ENCODE measurements at places on chromosomes 2 and 18.
A peak's percentile ranks its signal among the peaks of the same experiment; 100 is the strongest.

- no peak for DNase-seq
Measured at GRCh38 chr2:203330434-203330833, 2.2 kb downstream of the ABI2 start.

DNA sequence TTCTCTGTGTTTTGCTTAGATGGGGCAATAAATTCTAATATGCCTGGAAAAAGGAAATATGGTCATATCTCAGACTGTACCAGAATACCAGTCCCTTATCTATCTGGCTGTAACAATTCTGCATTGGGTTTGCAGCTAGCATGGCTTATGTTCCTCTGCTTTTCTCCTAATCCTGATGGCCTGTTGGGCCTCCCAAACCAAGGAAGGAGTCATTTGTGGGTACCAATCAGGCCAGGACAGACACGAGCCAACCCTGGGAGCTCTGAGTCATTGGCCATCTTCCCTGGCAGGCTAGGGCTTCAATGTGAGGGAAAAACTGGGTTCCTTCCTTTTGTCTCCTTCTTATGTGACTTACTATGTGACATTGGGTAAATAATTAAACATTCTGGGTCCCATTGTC, 12.0 kb downstream of the SMARCAL1 start:
- DNase-seq: no peak

DNA sequence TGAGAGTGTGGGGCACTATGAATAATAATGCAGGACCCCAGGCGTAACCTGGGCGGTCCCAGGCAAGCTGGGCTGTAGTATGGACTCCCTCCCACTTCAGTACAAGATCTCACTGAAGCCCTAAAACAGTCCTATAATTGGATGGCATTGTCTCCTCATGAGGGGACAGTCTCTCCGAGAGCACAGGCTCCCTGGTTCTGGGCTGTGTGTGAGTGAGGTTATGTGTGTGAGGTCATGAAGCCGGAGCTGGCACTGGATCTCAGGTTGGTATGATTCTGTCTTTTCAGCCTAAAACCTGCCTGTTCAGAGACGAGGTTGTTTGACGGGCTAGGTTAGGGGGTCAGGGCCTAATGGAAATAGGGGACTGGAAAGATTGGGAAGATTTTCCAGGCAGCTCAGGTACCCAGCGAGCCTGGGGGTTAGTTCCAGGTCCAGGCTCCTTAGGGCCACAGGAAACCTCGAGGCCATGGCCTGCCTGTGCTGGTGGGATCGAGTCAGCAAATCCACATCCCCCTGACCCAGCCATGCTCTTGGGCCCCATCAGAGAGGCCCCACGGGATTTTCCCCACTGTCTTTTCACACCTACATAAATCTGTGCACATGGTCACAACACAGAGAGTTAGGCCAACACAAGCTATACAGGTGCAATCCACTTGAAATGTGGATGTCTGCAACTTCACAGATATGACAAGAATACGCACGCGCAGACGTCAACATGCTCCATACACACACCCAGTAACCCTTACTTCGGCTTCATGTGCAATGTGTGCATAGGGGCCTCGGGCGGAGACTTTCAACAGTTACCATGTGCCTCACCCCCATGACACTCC, 94.8 kb downstream of the INHBB start:
- no peak for DNase-seq

DNA sequence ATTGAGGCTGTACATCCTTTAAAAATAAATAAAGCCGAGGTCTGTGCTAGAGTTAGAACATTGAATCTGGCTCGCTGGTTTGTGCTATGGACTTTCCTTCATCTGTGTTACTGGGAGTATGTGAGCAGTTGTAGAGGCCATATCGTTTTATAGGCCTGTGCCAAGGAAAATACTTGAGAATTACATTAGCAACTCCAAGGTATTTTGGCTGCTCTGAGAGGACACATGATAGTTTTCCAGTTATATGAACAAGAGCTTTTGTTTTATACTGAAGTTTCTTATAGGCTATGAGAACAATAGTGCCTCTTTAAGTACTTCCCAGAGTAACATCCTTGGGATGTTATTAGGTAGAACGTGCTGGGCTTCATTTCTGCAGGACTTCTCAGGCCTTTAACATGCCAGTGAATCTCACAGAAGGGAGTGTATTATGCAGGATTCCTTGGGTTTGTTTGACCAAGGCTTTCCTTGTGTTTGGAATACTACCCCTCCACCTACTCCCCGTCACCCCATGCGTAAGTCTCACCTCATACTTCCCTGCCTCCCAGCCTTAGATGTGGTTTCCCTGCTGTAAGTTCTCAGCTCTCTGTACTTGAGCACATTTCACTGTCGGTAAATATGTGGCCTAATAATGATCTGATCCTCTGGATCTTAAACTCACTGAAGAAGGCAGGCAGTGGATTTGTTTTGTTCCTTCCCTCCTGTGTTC, 21.0 kb downstream of the TCF7L1 start:
- no peak for DNase-seq

GRCh38 chr2:184053326-184053725, 545.0 kb upstream of the ZNF804A start:
- peak; percentile 48 for DNase-seq

- no peak for DNase-seq
Measured at GRCh38 chr2:58268685-58269084, 27.6 kb upstream of the FANCL start.

DNA sequence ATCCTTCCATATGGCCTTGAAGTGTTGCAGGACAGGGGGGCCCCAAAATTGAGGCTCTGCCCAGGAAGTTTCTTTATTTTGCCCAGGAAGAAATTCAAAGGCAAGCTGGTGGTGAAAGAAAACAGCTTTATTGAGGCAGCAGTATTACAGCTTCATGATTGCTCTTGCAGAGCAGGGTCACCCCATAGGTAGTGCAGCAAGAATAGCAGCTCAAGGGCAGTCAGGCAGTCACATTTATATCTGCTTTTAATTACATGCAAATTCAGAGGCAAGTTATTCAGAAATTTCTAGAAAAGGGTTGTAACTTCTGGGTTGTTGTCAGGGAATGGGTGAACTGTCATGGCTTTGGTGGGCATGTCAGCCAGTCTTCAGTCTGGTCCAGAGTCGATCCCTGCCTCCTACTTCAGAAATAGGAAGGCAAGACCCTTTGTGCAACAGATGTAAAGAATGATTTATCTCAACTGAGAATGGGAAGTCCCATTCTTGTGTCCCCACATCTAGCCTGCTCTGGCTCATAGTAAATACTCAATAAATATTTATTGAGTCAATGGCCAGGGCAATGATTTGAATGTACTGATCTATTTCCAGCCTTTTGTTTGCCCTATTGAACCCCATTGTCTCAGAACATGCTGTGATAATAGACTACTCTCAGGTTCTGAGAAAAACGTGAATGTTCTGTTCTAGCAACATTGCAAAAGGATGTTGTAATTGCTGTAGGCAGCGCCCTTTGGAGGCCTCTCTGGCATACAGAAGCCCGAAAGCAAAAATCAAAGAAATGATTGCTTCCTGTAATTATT, 129.8 kb downstream of the MYO3B start:
- no peak for DNase-seq

DNA sequence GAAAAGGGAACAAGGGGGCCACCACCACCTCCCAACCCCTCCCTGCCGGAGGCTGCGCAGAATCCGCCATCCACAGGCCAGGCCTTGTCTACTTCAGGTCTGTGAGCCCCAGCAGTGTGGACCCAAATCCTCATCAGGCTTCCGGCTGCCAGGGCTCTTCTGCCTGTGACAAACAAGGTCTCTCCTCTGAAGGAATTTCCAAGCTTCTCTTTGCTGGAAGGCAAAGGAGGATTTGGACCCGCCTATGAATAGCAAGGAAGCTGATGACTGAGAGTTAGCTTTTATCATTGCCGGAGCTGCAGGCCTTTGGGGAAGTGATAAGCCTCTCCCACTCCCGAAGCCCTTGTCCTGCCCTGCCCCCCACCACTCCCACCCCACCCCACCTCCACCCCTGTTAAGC, 93.7 kb upstream of the SH3BP4 start:
- DNase-seq: no peak

GRCh38 chr2:207156451-207157161, 9.1 kb downstream of the KLF7 start:
- no peak for DNase-seq

GRCh38 chr2:239801404-239802184, 223.5 kb downstream of the NDUFA10 start:
- no peak for DNase-seq

- DNase-seq: peak; percentile 12
Measured at GRCh38 chr2:42138163-42139015, 30.8 kb upstream of the EML4 start.

- no peak for DNase-seq
Measured at GRCh38 chr2:201854841-201855240, 48.5 kb downstream of the CDK15 start.

- DNase-seq: no peak
Measured at GRCh38 chr2:157443795-157444640, at the start of gene CYTIP. Gene CYTIP, minus strand, starts transcription at chr2:157444089. Its CDS starts 69 bp downstream, at chr2:157444020.

- no peak for DNase-seq
Measured at GRCh38 chr2:101002562-101003277, 631 bp downstream of the RPL31 start.

DNA sequence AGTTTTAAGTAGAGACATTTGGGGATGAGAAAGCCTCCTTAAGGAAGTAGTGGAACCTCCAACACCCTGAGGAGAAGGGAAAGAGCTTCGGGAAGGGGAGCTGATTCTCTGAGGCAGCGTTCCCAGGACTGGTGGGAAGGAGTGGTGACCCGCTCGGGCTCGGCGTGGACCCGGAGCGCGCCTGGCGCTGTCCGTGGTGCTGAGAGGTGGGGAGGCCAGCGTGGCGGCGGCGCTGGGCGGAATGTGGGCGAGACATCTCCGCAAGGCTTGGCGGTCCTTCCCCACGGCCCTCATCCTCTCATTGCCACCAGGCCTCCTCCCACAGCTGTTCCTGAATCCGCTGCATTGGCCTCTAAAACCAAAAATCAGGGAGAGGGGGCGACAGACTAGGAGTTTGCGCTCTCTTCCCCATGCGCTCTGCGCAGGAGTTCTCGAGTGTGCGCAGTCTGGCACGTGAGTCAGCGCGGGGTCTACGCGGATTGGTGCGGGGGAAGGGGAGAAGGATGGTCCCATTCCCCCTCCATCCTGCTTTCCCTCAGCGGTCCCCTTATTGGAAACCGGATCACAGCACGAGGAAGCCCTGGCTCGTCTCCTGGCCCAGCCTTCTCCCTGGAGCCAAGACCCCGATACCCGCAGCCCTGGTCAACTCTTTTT, 857 bp downstream of the RESP18 start:
- DNase-seq: no peak

GRCh38 chr2:15890124-15890754, 50.1 kb upstream of the MYCN start:
- no peak for DNase-seq

GRCh38 chr2:36789181-36789804, 92.8 kb downstream of the VIT start:
- DNase-seq: no peak

GRCh38 chr2:217431577-217432269, 571.1 kb downstream of the TNS1 start:
- DNase-seq: no peak

DNA sequence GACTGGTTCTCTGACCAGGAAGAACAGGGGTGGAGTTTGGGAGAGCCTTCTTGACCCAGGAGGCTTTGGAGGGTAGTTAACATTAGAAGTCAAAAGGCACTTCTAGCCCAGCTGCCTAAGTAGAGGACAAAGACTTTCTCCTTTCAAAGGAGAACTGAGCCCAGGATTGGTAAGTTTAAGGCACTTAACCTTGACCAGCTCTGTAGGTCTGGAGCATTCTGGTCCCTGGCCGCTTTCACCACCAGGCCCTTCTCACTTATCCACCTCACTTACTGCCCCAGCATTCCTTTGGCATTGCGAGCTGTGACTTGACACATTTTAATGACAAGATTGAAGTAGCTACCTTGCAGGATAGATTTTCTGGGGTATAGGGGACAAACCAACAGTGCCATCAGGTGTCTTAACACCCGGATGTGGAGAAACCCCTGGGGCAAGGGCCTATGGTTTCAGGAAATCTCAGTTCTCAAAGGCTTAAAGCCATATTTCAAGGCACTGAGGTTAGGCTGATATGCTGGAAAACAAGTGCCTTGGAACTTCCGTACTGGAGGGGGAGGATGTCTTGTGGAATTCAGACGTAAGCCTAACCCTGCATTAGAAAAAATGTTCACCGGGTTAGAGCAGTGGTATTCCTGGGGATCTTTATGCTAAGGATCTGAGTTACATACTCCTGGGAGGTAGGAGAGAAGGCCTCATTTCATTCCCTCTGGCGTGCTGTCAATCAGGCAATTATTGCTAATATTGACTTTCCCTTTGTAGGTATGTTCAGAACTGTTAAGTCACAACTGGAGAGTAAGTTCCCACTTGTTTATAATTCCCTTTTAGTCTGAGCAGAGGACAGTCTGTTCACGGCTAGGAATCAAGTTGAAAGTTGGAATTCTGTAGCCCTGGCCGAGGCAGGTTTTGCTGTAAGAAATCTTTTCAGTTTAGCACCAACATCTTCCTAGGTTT, 4.3 kb downstream of the C2orf68 start:
- DNase-seq: no peak

DNA sequence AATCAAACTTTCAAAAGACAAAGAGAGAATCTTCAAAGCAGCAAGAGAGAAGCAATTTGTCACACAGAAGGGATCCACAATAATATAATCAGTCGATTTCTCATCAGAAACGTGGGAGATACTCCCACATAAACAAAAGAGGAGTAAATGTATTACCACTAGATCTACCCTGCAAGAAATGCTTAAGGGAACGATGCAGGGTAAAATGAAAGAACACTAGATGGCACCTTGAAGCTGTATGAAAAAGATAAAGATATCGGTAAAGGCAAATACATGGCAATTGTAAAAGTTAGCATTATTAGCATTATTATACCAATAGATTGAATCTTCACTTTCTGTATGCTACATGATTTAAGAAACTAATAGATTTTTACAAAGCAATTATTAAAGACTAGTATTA, 677.0 kb downstream of the SUCLG1 start:
- DNase-seq: no peak

DNA sequence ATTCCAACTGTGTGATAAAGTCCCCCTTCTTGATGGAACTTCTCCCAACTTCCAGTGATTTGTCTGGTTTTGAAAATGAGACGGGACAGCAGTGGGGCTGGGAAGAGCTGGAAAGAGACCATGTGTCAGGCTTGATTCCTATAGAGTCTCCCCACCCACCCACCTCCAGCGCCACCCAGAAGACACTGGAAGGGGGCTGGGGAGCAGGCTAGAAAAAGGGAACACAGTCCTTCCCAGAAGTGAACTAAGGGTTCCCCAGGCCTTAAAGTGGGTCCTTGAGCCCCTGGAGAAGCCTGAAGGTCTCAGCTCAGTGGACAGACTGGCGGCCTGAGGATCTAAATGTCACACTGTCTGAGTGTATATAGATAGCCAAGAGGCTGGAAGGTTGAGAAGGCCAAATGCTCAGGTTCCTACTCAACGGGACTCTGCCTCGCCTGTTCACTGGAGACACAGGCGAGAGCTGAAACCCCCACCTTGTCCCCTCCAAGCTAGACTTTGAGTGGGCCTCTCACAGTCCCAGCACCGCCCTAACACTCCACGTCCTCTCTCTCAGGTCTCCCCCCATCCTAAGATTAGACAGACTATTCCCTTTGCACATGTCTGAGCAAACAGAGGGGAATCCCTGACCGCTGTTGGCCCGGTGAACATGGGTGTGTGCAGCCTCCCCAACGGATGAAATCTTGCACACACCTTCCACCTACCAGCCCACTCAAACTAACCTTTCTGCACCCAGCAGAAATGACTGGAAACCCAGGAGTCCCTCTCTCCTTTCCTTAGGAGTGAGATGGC, 1.6 kb downstream of the PKDCC start:
- no peak for DNase-seq

- no peak for DNase-seq
Measured at GRCh38 chr2:36670881-36671595, 25.5 kb upstream of the VIT start.

GRCh38 chr2:112182581-112183034, 44.4 kb downstream of the FBLN7 start:
- peak; percentile 93 for DNase-seq

GRCh38 chr2:217467331-217467730, 535.5 kb downstream of the TNS1 start:
- DNase-seq: no peak
